Hippocampal formation (tissue), 2 donors: ENCODE measurements at places on chromosomes 1 and 21.

DNA sequence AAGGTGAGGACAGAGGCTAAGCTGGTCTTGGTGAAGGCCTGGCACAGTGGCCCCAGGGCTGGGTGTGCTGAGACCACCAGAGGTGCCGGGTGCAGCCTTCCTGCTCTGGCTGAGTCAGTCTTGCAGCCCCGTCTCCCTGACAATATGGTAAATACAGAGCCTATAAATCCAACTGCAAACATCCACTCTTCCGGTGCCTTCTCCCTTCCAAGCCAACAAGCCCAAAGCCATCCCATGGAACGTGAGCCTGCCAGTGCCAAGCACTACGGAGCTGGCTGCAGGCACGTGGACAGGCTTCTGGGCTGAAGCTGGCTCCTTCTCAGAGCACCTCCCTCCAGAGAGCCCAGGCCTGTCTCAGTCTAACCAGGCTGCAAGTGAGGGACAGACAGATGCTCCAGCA is 70.0 kb downstream of the TRABD2B start:
- DNase-seq = no peak

DNA sequence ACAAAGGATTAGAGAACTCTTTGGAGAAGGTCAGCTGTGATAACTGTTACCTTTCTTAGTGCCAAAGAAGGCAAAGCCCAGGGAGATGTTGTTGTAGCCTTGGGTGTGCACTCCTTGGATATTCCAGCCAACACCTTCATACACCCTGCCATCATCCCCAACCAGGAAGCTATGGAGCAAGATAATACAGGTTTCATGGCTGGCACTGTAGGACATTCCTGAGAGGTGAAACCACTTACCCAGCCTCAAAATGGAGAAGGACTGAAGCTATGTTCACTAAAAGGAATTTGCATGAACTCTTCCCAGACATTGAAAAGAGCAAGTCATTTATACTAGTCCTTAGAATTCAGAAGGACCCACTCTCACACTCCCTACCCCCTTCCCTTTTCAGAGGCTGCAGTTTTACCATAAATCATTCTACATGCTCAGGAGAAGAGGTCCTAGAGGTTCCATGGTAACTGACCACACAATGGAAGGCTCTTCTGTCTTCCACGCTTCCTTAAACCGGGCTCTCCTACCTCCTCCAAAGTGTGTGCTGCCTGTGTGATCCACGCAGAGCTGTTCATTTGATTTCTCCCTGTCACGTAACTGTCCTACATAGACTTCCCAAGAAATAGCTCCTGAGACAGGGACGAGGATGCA is 5.5 kb downstream of the PGLYRP4 start:
- DNase-seq = no peak

GRCh38 chr1:218503102-218503501 is 158.0 kb downstream of the TGFB2 start:
- DNase-seq = no peak

- DNase-seq = no peak
Observed at GRCh38 chr1:159831412-159832141, 4.9 kb downstream of the SLAMF8 start.

- DNase-seq = no peak
Observed at GRCh38 chr1:235430991-235431390, 63.8 kb downstream of the TBCE start.

DNA sequence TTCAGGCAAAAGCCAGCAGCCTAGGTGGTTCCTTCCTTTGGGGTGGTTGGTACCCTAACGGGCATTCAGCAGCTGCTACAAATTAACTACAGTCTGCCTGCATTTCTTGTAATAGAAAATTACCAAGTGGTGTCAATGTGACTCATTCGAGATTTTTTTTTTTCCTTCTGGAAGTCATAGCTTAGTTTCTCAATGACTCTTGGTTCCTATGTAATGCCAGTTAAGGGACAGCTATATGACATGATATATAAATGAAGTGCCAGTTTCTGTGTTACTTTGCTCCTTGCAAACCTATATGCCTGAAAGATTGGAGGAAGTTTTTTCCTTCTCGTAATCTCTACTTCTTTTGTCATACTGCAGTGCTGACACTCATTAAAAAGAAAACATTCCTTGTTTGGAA is 2.6 kb downstream of the MGST3 start:
- DNase-seq = no peak

- no peak for DNase-seq
Observed at GRCh38 chr1:243465081-243465480, 209.2 kb downstream of the SDCCAG8 start.
